ENCODE measurements at places on chromosomes 2 and 18.

DNA sequence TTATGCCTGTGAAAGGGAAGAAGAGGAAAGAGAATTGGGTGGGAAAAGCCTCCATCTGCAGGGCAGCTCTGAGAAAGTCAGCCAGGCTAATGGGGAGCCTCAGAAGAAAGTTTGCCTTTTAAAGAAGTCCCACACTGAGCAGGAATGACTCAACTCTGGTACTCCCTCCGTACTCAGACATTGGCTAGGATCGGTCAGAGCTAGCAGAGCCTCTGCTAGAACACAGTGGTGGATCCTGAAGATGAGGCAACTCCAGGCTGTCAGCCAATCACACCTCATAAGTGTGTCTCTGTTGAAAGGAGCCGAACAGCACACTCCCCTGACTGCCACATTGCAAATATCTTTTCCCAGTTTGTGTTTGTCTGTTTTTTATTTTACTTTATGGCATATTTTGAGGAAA, 96.9 kb downstream of the HNRNPLL start:
- DNase-seq = no peak

- no peak for DNase-seq
These were observed 213.6 kb upstream of the CELF4 start for GRCh38 chr18:37779220-37779619.

GRCh38 chr2:16622399-16622968, 43.1 kb downstream of the CYRIA start:
- DNase-seq = no peak

- no peak for DNase-seq
These were observed 31.0 kb upstream of the CCDC93 start for GRCh38 chr2:118044854-118045253.

DNA sequence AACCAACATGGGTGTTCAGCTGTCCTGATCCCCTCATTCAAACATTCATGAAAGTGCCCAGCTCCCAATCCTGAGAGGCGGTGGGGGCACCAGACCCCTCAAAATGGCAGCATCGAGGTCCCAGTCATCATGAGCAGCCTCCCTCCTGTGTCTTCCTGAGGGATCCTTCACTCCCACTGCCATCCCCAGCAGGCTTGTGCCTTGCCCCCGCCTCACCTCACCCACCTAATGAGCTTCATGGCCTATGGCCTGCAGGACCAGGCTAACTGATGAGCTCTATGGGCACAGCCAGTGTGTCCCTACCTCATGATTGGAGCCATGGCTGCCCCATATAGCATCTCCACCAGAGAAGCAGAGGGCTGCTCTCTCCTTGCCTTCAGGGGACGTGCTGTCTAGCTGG, 47.3 kb upstream of the SLC14A2 start:
- no peak for DNase-seq

GRCh38 chr18:54148151-54148550, 76.3 kb downstream of the MBD2 start:
- no peak for DNase-seq

- no peak for DNase-seq
These were observed 1.2 kb downstream of the PAX3 start for GRCh38 chr2:222297600-222297935.

DNA sequence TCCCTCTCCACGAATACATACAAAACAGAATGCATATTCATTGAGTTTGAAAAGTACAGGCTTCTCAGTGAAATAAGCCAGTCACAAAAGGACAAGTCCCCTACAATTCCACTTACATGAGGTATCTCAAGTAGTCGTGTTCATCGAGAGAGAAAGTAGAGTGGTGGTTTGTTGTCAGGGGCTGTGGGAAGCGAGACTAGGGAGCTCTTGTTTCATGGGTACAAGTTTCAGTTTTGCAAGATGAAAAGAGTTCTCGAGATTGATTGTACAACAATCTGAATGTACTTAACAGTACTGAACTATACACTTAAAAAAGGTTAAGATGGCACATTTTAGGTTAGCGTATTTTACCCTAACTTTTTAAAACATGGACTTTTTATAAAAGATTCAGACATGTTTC, 71.5 kb upstream of the TTC39C start:
- DNase-seq = no peak

- peak; percentile 42 for DNase-seq
These were observed 762.7 kb upstream of the TMEFF2 start for GRCh38 chr2:192957425-192957824.

DNA sequence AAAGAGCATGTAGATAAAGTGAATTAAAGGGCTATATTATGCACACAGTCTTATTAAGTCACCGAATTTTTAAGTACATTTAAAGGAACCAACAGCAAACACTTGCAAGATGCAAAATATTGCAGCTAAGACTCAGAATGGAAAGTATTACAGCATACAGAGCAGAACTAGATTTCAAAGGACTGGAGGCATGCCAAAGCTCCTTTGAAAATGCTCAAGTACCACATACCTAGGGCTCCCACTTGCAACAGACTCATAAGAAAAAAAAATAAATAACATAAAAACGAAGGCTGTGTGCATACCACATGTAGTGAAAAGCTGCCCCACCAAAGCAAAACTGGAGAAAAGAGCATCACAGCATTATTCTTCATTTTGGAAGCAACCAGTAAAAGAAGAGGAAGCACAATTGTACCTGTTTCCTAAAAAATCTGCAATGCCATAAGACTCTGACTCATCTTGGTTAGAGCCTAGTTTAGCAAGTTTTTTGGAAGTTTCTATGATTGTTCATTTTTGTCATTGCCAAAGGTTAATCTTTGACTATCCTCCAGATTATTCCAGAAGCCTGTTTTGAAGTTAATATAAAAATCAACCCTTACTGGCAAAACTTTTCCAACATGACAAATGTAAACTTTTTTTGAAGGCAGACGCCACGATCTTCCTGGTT, 306.0 kb upstream of the COL3A1 start:
- DNase-seq = no peak

DNA sequence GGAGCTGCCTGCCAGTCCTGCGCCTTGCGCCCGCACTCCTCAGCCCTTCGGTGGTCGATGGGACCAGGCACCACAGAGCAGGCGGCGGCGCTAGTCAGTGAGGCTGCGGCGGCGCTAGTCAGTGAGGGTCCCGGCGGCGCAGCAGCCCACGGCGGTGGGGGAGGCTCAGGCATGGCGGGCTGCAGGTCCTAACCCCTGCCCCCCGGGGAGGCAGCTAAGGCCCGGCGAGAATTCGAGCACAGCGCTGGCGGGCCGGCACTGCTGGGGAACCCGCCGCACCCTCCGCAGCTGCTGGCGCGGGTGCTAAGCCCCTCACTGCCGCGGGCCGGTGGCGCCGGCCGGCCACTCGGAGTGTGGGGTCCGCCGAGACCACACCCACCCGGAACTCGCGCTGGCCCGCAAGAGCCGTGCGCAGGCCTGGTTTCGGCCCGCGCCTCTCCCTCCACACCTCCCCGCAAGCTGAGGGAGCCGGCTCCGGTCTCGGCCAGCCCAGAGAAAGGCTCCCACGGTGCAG, 867.4 kb downstream of the DSC3 start:
- DNase-seq = no peak

Measured in RWPE2 (cell line).